ENCODE measurements at places on chromosomes 1 and 21. TPM values are rescaled to one million over a fixed set of nuclear protein-coding genes. Genes with fewer than 3 reads are reported as not detected.

Gene LYPD8
- not detected for total RNA-seq

Gene NFASC
- total RNA-seq, result 0.53 TPM

Gene ABCD3
- 40.6 TPM for total RNA-seq

Gene CHIA
- total RNA-seq, result not detected

Gene NTMT2
- not detected for total RNA-seq

Gene PLK3
- total RNA-seq, result 14.2 TPM

DNA sequence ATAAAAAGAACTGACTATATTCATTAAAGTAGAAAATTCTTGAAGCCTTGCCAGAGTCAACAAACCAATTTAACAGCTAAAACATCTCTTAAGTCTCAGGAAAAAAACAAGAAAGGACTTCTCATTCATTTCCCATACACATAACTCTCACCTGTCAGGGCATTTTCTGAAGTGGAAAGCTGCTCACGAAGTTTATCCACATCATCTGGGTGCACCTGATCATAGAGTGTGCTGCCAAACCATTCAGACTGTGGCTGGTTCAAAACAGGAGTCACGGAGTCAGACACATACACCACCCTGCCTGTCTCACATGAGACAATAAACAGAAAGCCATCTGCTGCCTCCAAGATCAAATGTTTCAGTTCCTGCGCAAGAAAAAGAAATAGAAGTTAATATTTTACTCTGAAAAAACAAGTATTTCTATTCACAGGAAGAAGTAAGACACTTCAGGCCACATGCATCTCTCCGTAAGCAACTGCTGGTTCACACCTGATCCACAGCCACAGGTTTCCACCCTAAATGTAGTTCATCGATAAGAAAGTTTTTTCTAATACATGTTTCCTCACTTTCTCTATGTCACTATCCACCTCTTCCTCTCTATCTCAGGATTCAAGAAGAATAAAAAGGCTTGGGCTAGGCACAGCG, 28.2 kb upstream of the CTSK start:
- DNase-seq, result no peak

DNA sequence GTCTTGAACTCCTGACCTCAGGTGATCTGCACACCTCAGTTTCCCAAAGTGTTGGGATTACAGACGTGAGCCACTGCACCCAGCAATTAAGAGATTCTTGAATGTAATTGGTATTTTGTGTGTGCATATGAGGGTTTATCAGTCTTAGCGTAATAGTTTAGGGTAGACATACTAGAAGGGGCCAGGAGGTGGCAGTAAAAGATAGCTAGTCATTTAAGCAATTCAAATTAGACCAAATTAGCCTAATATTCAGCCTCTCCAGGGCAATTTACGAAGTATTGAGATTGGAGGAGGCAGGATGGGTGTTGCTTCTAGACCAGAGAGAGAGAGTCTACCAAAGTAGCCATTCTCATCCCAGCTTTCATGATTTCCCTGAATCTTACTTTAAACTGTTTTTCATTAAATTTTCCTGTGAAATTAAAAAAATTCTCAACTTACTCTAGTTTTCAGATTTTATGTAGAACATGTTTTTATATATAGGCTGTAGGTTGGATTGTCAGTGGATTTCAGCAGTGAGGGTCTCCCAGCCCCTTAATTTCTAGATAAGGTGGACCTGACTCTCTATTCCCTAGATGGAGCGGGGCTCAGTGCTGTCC, 119.7 kb downstream of the HHAT start:
- DNase-seq, result peak; percentile 47

- no peak for DNase-seq
Measured at GRCh38 chr21:28614791-28615190, 377.9 kb downstream of the LTN1 start.

DNA sequence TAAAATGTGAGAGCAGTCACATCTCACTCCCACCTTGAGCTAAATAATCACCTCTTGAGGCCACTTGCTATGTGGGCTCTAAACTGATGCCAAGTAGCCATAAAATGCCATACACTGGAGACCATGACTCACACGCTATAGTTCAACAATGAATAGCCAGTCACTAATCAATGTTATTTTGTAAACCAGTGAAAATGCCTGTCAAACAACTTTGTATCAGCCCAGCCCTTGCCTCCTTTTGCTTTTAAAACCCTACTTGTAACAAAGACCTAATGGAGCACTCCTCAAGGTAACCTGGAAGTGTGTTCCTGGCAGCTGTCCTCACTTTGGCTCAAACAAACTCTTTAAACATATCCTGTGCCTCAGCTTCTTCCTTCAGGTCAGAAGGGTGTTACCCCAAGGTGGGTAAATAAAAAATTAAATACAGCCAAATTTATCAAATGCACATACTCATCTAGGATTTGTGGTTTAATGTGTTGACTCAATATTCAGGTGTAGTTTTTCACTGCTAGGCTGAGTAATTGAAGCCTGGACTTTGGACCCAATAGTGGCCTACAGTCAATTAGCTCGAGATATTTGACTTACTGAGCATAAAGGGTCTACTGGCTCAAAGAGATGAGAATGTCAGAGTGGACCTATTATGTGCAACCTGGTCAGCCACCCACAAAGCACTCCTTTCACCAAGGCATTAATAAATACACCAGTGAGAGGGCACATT, 154.3 kb downstream of the COQ8A start:
- DNase-seq, result peak; percentile 12

DNA sequence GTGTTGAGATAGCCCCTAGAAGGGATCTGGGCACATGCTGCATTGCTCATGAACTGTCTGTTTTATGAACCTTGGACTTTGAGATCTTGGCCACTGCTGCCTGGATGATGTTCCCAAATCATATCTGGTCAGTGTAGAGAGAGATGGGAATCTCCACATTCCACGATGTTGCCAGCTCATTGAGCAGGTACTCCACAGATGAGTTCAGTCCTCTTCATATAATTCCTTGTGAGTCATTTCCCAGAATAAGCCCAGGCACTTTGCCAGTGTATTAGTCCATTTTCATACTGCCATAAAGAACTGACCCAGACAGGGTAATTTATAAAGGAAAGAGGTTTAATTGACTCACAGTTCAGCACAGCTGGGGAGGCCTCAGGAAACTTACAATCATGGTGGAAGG, 254.0 kb upstream of the RUNX1 start:
- peak; percentile 97 for DNase-seq

DNA sequence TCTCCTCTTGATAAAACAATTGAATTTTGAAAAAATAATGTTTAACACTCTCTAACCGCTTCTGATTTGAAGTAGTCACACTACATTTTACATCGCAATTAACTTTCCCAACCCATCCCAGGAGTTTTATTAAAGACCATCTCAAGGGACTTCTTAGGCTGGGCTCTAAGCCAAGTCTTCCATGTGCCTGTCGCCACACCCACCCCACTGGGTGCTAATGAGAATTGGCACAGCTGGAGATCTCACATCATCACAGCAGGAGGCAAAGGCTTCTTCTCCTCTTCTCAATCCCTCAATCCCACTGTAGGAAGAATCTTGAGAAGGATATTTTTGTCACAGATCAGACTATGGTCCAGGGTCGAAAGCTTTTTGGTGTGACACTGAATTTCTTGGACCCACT, 328.9 kb downstream of the NUF2 start:
- DNase-seq, result no peak

DNA sequence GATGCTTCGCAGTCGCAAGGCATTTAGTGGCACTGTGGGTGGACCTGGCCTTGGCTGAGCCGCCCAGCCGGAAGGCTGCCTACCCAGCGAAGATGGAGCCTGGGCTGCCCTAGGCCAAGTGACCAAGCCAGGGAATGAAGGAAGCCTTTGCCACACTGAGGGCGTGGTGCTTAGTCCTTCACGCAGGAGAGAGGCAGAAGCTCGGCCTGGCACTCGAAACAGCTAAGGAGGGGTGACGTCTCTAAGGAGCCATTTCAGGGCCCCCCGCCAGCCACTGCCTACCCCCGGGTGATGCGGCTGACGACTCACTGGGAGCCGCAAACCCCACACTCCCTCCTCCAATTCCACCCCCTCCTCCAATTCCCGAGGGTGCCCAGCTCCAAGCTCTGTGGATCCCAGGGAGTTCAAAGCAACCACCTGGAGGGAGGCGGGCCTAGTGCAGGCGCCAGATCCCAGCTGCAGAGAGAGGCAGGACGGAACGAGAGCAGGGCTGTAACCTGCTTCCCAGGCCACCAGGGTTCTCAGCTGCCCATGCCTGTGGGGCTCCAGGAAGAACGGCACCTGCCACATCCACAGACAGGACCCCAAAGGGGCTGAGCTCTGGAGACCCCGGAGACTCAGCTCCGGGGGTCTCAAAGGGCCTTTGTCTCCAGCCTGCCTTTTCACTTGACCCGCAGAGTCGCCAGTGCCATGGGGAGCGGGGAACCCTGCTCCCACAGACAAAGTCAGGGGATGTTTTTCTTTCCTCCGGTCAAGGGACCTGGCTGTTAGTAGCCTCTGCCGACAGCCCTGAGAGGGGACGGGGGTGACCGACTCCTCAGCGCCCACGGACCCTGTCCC, 75.8 kb downstream of the ARHGEF16 start:
- no peak for DNase-seq

All from bronchial epithelial cell (primary cell).